ENCODE measurements at places on chromosomes 7 and 10. TPM values are rescaled to one million over a fixed set of nuclear protein-coding genes. Genes with fewer than 3 reads are reported as not detected.

Gene OR2A1
- not detected for total RNA-seq

Gene SPDYE6
- not detected for total RNA-seq

Gene AGBL3
- 1.00 TPM for total RNA-seq

Gene LIPJ
- total RNA-seq: not detected

Gene PDE6C
- not detected for total RNA-seq

Gene RBP4
- total RNA-seq: not detected

Gene AKR1D1
- not detected for total RNA-seq

Data from uterine smooth muscle cell (primary cell).